Naive thymus-derived CD8-positive, alpha-beta T cell (primary cell): ENCODE measurements at places on chromosomes 11 and 22. TPM values are rescaled to one million over a fixed set of nuclear protein-coding genes. Genes with fewer than 3 reads are reported as not detected.

SERPIND1 gene
- not detected for total RNA-seq

OR51B5 gene
- total RNA-seq: not detected

SYT7 gene
- total RNA-seq: not detected

SLC36A4 gene
- 20.2 TPM for total RNA-seq

LSP1 gene
- 295 TPM for total RNA-seq

TMEM191C gene
- total RNA-seq: 5.6 TPM

NXPE2 gene
- not detected for total RNA-seq

ART5 gene
- not detected for total RNA-seq

CRYBB3 gene
- total RNA-seq: not detected

GAB4 gene
- 1.6 TPM for total RNA-seq

LRRC32 gene
- total RNA-seq: 0.08 TPM

TNKS1BP1 gene
- total RNA-seq: 20.9 TPM

VPS26B gene
- total RNA-seq: 66.4 TPM

IL17REL gene
- not detected for total RNA-seq

BSCL2 gene
- total RNA-seq: 37.0 TPM

CWF19L2 gene
- total RNA-seq: 34.1 TPM

RRAS2 gene
- total RNA-seq: 16.0 TPM

OR10G6 gene
- total RNA-seq: not detected

OR8G1 gene
- not detected for total RNA-seq

OR52I1 gene
- not detected for total RNA-seq

CD3E gene
- total RNA-seq: 564 TPM

HTR3A gene
- not detected for total RNA-seq

NXPE4 gene
- total RNA-seq: not detected

DDT gene
- 92.7 TPM for total RNA-seq

TMEM126A gene
- total RNA-seq: 23.5 TPM

WBP2NL gene
- 4.5 TPM for total RNA-seq

DEFB131B gene
- total RNA-seq: not detected

RTN4R gene
- total RNA-seq: 5.1 TPM

SLC22A25 gene
- total RNA-seq: not detected

OR4C3 gene
- total RNA-seq: not detected

CTSW gene
- 52.1 TPM for total RNA-seq

FDX1 gene
- total RNA-seq: 12.4 TPM

OR8G5 gene
- not detected for total RNA-seq

OR56A1 gene
- total RNA-seq: not detected

SLC1A2 gene
- 0.44 TPM for total RNA-seq

NLRP6 gene
- 28.6 TPM for total RNA-seq

MUC6 gene
- not detected for total RNA-seq

LMO2 gene
- total RNA-seq: 0.99 TPM

MS4A3 gene
- not detected for total RNA-seq
